Central memory CD4-positive, alpha-beta T cell (primary cell): ENCODE measurements at places on chromosomes 1 and 21.

- no peak for DNase-seq
These were observed 143.9 kb downstream of the HS2ST1 start for GRCh38 chr1:87058343-87058649.

- peak; percentile 51 for DNase-seq
These were observed 15.8 kb downstream of the ODF2L start for GRCh38 chr1:86380257-86380861.

GRCh38 chr1:173148545-173148944, 58.6 kb downstream of the TNFSF4 start:
- no peak for DNase-seq

DNA sequence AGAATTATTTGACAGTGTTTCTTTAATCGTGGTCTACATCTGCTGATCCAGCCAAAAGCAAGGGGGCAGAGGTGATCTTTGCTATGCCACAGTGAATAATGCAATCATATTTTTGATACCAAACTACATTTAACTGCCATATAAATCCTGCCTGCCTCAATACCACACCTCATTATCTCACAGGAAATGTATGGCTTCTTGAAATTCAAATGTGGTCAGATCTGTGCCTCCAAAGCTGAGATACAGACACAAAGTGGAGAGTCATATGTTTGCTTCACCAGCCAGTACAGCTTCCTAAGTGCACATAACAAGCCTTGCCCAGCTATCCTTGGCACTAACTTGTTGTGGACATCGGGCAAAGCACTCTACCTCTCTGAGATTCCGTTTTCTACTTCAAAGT, 250.0 kb upstream of the NFIA start:
- DNase-seq: no peak

DNA sequence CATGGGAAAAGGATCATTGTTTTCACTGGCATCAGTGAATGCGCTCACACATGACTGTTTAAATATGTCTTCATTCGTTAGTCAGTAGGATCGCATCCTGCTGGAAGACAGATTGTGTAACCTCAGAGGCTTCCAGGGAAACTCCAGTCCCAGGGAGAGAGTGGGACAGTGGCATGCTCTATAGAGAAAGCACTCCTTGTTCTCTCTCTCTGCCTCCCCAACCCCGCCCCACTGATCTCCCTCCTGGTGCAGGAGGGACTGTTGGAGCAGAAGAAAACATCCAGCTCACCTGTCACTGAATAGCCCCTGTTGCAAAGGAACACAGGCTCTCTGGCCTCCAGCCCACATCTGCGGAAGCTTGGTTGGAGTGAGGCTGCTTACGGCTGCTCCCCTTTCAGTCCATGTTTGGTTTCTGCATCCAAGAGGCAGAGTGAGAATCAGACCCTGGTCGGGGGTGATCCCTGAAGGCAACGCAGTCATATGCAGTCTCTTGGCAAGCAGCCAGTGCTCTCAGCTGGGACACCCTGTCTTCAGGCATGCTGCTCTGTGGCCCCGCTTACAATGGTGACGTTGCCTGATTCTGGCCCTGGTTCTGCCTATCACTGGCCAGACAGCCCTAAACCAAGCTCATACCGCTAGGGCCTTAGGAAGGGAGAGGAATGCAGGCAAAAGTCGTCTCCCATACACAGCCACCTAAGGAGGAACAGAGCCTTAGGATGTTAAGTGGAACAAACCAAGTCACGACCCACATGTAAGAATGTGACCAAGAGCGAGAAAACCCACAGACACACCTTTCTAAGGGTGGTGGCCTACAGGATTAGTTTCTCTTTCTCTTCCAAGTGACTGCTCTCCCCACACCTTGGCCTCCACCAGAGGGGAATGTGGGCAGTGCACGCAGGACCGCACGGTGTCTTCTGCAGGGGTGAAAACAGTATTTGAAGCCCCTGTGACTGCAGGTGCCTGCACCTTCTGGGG, 39.7 kb downstream of the BACE2 start:
- no peak for DNase-seq

- DNase-seq: no peak
These were observed 147.8 kb upstream of the ATP1B1 start for GRCh38 chr1:168958562-168959289.

GRCh38 chr1:153770797-153771196, 4.4 kb upstream of the SLC27A3 start:
- no peak for DNase-seq

DNA sequence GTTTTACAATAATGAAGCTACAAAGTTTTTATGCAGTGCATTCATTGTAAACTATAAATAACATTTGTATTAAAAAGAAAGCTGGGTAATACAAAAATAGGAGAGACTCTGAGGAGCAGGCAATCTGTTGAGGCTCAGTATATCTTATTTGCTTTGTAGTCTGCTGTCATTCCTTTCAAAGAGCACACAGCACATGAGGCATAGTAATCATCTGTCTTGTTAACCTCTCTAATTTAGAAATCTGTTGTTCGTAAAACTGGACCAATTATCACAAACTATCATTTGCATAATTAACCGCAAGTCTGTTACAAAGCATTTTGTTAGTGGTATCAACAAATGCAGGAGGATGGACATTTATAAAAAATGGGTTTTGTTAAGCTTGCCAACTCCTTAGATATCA, 51.0 kb downstream of the SELENOF start:
- no peak for DNase-seq

DNA sequence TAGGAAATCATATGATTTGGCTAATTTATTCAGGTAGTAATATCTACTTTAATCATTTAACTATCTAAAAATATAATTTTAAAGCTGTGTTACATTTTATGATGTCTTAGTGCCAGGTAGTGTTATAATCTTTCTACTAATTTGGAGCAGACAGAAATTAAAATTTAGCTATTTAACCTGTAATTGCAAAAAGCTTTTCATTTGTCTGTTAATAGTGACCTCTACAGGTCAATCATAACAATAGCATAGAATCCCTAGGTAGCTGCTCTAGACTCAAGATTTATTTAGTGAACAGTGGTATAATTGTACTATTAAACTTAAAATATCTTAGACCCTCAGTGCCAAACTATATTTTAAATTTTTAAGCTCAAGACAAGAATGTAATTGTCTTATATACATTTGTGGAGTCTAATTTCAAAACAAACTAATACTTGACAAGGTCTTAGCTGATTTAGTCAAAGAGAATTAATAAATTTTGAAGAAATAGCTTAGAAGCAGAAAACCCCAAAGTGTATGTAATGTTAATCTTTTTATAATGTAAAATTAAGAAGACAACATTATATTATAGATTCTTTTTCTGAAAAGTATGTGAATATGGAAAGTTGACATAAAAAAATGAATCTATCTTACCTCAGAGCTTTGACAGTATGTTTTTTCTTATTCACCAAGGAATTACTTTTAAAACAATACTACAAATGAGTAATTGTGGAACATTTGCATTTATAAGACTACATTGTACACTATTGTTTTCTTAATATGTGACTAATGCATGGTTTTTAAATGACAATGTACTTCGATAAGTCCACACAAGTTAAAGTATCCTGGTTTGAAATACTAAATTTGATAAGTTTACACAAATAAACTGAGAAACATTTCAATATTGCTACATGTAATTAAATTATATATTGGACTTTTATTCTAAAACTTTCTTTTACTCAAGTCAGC, 64.1 kb upstream of the RNPC3 start:
- DNase-seq: peak; percentile 1

DNA sequence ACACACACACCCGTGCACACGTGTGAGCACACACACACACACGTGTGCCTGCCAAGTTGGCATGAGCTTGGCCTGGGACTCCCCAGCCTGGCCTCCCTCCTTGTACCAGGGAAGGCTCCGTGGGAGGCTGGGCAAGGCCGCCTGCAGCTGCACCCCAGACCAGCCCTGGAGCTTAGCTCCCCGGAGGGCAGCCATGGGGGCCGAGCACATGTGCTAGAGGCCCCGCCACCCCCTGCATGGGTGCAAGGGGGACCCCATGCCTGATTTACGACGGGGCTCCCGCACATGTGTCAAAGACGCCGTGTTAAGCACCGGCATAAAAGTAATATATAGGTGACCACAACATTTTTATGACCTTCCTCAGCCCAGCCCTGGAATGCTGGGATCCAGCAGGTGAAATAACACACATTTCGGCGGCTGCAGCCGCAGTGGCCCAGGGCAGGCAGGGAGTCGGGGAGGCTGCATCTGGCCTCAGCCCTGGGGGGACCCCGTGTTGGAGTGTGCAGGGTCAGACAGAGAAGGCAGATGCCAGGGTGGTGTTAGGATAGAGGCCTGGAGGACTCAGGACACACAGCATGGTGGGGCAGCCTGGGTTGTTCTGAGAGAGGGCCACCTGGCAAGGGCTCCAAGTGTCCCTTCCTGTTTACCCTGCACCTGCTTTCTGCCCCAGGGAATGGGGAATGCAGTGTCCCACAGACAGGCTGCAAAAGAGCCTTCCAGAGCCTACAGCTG, 56.3 kb downstream of the WNT9A start:
- DNase-seq: no peak

GRCh38 chr1:236957235-236957634, 47.0 kb downstream of the MT1HL1 start:
- DNase-seq: no peak

- DNase-seq: no peak
These were observed 33.1 kb downstream of the DHCR24 start for GRCh38 chr1:54853793-54854370.

DNA sequence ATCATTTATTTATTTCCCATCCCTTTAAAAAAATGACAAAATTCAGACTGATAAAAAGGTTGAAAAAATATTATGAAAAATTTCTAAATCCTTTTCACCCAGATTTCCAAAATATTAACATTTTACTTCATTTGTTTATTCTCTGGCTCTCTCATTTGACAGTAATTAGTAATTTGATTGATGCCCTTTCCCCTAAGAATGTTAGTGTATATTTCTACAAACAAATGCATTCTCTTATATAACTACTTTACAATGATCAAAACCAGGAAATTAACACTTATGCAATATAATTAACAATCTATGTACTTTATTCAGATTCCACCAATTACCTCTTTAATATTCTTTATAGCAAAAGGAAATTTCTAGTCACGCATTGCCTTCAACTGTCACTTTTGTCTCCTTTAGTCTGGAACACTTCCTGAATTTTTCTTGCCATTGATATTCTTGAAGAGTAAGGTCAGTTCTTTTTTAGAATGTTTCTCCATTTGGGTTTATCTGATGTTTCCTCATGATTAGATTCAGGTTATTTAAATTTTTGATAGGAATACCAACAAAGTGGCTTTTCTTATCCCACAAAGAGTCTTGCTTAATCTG, 3.9 kb downstream of the CD53 start:
- no peak for DNase-seq

GRCh38 chr1:52880206-52880605, 37.6 kb downstream of the ZYG11A start:
- DNase-seq: no peak

DNA sequence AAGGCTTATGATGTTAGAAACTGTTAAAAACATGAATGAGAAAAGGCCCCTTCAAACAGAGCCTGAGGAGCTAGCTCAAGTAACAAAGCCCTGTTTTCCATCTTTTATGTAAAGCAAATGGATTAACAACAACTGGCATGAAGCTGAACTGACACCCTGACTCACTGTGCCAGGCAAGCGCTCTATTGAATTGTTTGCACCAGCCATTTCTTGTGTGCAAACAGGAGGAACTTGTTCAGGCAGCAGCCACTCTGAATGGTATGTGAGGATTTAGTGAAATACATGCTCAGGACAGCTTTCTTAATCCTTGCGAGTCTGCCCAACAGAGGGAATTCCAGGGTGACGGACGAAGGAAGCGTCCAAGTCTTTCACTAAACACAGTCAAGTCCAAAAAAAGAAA, 291.1 kb upstream of the ADGRL2 start:
- DNase-seq: no peak

DNA sequence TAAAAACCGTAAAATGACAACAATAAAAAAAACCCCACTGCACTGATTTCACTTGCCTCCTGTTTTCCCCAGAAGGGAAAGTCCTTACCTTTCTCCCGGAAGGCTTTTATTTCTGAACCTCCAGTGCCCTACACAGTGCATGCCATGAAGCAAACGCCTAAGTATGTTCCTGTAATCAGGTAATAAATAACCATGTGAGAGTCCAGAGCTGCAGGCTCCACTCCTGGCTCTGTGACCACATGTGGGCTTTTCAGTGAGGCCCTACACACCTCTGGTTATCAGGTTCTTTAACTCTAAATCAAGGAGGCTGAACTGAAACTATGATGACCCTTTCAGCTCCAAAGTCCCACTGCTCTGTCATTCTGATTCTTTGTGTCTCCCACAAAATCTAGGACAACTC, 20.8 kb upstream of the NR5A2 start:
- DNase-seq: no peak
